ENCODE measurements at places on chromosomes 5 and 9.

DNA sequence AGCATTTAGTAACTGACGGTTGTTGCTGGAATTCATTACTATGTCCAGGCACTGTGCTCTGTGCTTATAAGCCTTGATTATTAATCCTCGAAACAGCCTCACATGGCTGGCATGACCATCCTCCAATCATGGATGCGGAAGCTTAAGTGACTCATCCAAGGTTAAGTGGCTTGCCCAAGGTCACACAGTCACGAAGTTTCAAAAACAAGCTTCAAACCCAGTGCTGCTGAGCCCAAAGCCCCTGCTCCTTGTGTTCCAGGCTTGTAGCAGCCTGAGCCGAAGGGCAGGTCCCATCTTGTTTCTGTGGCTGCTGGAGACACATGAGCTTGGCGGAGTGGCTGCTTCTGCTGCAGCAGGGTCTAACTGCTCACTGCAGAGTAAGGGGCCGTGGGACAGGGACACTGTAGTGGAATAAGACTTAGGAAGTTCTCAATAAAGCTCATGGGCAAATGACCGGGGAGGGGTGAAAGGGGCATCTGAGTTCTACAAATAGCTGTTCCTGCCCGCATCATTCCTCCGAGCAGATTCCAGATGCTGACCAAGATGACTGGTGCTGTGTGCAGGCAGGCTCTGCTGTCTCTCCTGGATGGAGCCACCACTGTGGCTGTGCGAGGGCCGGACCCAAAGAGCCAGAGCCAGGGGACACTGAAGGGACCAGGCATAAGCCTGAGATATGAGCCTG, 32.4 kb downstream of the WHRN start:
- no peak for DNase-seq

- DNase-seq: no peak
Observed at GRCh38 chr9:70374962-70375618, 39.4 kb downstream of the KLF9 start.

GRCh38 chr9:22131817-22132216, 122.7 kb upstream of the CDKN2B start:
- DNase-seq: no peak

GRCh38 chr5:36111238-36111637, 40.4 kb downstream of the LMBRD2 start:
- no peak for DNase-seq

GRCh38 chr9:2506321-2506720, 115.3 kb upstream of the VLDLR start:
- no peak for DNase-seq

DNA sequence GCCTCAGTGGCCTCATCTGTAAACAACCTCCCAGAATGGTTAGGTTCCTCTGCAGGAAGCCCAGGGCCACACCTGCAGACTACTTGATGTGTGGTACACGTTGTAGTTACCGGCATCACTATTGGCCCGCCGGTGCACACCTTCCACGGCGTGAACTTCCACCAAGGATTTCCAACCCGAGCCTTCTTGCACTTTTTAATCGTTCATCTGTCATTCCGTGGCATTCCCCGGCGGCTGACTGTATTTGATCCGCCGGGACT, 5.3 kb upstream of the TRIM41 start:
- DNase-seq: no peak

DNA sequence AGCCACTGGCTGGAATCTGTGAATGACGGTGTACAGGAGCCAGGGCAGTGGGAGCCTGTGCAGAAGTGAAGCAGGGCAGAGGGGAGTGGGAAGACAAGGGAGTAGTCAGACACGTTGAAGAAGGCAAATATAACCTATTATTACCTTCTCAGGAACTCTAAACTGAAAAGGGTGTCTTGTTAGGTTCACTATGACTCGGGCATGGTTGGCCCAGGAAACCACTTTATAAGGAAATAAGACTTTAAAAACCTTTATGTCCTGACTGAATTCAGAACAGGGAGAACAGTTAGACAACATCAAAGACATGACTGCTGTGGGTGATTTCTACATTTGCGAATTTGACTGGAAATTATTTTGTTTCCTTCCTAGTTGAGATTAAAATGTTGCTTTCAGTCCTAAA, 107.5 kb downstream of the ACER2 start:
- DNase-seq: no peak

DNA sequence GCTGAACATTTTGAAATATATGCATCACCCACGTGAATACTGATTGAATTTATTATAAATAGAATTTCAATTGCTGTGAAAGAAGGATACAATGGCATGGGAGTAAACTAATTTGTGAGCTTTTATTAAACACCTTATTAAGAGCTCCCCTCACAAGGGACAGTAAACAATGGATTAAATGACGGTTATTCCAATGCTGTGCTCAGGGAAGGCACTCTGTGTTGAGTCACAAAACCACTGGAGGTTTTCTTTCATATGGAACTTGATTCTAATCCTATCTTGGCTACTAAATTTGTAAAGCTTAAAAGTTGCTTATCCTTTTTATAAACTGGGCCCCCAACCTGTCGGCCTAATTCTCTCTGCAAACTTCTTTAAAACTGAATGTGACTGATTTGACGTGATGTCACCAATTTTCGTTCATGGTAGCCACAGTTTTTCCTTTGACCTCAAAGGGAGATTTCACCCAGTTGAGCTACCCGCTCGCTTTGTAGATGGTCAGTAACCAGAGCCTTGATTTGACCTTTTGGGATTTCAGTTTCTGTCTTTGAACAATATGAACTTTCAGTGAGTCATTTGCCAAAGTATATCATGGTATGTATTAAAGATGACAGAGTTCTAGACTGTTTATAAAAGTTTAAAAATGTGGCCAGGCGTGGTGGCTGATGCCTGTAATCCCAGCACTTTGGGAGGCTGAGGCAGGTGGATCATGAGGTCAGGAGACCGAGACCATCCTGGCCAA, 61.3 kb upstream of the PIK3R1 start:
- DNase-seq: no peak

DNA sequence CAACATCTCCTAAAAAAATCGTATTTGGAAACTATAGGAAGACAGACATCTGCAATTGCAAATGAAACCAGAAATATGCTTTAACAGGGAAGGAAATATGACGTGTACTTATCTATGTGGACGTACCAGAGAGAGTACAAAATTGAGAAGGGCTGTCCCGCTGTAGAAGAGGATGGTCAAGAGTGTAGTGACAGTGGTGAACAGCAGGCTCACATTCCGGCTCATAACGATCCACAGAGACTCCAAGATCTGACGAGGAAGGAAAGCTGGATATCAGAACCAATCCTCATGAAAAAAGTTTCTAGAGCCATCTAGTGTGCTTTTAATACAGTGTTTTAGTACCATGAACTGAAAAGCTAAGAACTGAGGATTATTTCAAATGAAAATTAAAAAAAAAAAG, 37.1 kb upstream of the CTNNAL1 start:
- DNase-seq: no peak

GRCh38 chr5:177607452-177608192, 7.7 kb downstream of the B4GALT7 start:
- DNase-seq: no peak

- no peak for DNase-seq
Observed at GRCh38 chr9:4497855-4498254, 7.6 kb downstream of the SLC1A1 start.

DNA sequence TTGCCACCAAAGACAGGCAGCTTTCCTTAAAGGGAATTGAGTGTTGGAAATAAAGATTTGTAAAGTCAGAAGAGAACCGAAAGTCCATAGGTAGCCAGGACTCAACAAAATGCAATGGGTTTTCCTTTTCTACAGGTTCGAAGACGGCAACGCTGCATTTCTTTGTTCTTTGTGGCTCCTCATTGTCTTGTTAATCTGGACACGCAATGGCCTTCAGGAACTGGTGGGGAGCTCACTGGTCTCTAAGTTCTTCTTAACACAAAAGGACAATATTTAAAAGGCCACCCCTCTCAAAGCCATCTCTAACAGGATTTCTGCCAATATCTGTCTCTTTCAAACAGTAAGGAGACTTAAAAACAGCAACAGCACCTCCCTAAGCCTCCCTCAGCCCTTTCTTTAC, 170.6 kb downstream of the RMI1 start:
- DNase-seq: no peak

- no peak for DNase-seq
Observed at GRCh38 chr9:17116400-17116837, 18.4 kb upstream of the CNTLN start.

DNA sequence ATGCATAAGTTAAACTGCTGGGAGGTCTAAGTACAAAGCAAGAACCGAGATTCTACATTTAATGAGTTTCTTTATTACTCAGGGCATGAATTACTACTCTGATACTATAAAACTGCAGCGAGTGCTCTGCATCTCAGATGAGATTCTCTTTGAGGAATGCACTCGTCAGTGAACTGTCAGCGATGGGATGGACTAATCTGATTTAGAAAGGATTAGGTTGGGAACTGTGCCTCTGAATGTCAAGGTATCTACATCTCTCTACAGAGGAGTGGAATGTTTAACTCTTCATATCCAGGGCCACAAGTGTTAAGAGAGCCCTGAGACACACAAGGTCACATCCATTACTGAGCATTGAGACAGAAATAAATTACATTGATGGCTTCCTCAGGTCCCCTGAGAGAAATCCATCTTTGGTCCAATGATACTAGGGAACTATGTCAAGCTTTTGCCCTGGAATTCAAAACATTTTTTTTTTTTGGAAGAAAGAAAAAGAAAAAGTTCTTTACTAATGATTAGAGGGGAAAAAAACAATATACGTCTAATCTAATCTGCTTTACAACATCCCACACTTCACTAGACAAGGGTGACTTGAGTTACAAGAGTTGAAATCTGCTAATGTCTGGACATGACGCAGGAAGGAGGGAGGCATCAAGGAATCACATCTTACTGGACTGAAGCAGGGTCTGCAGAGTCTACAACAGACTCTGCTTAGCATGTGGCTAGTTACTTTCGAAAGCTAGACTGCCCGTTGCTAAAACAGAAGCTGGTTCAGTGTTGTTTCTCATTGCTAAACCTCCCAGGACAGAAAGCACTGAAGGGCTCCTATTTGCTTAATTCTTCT, 270.0 kb upstream of the TLE4 start:
- no peak for DNase-seq

GRCh38 chr9:86943201-86944113, 3.8 kb downstream of the GAS1 start:
- DNase-seq: no peak

GRCh38 chr5:125394661-125395280, 648.3 kb upstream of the ZNF608 start:
- no peak for DNase-seq

- no peak for DNase-seq
Observed at GRCh38 chr9:136117291-136117915, 1.3 kb downstream of the TMEM250 start.

DNA sequence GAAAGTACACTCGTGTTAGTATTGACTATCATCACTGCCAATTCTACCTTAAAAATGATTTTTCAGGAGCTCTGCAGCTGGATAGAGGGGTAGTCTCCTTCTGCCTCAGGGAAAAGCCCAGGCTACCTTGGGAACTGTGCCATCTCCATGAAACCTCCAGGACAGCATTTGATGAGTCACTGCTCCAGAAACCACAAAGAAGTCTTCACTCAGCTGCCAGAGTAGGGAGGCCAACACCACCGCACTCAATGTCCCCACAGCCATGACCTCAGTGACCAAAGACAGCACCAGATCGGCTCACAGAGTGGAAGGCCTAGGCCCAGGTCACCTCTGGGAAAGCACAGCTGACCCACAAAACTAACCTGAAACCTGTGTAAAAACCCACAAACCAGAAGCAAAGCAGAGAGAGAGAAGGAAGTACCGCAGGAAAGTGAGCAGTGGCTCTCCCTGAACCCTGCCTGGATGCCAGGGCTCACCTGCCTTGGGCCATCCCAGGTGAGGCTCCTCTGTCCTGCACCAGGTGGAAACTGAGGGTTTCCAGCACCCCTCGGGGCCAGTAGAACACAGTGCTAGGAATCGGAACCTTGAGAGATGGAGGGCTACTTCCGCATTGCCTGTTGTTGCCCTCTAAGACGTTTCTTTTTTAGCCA, 30.0 kb downstream of the S1PR3 start:
- DNase-seq: no peak

- DNase-seq: no peak
Observed at GRCh38 chr9:127749090-127749787, 14.1 kb upstream of the TOR2A start.
